Bronchial epithelial cell (primary cell): ENCODE measurements at places on chromosomes 5 and 9.

GRCh38 chr5:33067291-33067690 lies 356.2 kb downstream of the NPR3 start:
- no peak for DNase-seq

DNA sequence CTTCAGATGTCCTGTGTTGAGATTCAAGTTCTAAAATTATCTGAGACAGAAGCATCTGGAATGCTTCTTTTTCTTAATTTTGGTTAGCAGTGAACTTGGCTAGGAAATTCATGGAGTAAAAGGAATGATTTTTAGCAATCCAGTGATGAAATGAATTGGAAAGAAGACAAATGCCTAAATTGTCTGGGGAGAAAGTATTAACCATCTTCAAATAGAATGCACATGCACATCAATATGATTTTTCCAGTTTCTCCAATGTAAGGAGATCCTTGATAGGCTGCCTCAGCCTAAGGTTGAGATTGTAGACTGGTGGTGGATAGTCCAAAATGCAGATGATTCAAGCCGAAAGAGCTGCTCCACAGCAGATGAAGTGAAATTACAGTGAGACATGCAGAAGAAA lies 106.7 kb downstream of the PCSK5 start:
- DNase-seq, result no peak

- DNase-seq, result no peak
Measured at GRCh38 chr9:26727471-26727870, 165.1 kb downstream of the CAAP1 start.

DNA sequence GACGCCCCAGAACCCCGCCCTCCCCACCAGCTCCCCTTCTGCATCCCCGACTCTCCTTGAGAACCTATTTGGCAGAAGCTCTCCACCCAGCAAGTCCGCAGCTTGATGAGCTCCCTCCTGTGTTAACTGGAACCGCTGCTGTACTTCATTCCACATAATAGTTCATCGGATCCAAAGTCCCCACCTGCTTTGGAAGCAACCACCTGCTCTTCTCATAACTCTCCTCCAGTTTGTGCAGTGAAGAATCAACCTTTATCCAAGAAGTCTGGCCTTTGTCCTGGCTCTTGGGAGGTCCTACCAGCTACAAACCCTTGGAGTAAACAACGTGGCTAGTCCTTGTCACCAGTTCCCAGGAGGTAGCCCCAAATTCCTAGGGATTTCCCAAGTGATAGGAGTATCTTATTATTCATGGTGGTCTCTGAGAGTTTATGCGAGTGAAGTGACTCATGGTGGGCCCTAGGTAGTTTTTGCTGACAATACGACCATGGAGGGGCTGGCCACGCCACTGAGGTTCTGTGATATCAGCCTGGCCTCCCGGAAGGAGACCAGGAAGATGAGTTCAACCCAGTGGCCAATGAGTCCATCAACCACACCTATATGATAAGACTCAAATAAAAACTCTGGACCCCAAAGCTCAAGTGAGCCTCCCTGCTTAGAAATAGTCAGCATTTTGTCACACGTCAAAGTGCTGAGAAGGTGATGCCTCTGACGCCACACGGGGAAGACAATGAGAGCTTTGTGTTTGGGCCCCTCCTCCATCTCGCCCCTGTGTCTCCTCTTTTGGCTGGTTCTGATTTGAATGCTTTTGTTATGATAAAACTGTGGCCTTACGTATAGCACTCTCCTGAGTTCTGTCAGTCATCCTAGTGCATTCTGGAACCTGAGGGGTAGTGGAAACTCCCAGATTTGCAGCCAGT lies 3.6 kb upstream of the IL4 start:
- no peak for DNase-seq

DNA sequence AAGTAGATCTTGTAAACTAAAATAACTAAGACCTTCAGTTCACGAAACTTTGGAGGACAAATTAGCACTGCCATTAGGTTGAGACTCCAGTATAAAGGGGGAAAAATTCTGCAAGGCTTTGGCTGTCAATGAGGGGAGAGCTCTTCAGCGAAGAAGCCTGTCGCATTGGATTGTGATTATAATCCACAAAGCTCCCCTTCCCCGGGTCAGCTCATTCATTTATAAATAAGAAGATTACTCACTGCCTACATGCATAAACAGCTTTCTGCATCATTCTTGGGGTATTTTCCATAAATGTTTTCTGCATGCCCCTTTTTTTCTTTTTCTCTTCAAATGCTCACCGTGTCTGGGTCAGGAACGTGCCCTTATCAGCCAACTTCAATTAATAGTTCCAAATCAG lies 196.7 kb downstream of the EBF1 start:
- DNase-seq, result no peak
